ENCODE measurements at places on chromosomes 11 and 22.

DNA sequence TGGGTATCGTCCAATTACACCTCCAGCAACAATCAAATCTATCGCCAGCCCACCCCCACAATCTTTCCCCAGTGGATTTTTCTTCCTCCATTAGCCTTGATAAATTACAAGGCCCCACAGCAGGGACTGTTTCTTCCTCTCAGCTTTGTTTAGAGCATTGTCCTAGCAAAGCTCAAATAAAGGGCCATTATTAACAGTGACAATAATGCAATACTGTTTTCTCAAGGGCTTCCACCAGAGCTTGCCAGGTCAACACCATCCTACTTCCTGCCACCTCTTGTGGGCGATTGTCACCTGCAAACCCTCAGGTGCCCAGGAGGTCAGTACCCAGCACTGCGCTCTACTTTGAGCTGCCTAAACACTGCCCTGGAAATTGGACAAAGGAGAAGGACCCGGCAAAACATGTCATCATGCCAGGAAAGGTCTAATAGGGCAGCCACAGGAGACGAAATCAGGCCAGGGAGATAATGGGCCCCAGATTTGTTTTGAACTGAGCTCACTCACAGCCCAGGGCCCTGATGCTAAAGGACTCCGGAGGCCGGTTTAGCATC is 95.2 kb downstream of the ABTB2 start:
- DNase-seq, result no peak

- DNase-seq, result no peak
These were observed 140.5 kb downstream of the CTTN start for GRCh38 chr11:70538641-70539359.

DNA sequence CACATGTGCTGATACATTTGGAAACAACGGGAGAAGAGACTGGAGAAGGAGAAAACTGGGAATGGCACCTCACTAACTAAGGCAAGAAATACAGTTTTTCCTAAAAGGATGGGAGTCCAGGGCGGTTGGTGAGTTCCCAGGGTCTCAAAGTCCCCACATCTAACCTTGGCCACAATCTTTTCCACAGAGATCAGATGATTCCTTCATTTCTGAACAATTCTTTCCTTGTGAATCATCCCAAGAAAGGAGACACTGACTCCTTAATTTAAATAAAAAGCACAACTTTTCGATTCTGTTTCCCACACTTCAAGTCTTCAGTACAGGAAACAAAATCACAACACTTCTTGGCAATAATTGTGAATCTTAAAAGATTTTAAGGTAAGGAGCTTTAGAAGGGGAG is 384.7 kb downstream of the DCDC1 start:
- DNase-seq, result no peak

- DNase-seq, result no peak
These were observed 33.6 kb upstream of the SUSD2 start for GRCh38 chr22:24147666-24148065.

DNA sequence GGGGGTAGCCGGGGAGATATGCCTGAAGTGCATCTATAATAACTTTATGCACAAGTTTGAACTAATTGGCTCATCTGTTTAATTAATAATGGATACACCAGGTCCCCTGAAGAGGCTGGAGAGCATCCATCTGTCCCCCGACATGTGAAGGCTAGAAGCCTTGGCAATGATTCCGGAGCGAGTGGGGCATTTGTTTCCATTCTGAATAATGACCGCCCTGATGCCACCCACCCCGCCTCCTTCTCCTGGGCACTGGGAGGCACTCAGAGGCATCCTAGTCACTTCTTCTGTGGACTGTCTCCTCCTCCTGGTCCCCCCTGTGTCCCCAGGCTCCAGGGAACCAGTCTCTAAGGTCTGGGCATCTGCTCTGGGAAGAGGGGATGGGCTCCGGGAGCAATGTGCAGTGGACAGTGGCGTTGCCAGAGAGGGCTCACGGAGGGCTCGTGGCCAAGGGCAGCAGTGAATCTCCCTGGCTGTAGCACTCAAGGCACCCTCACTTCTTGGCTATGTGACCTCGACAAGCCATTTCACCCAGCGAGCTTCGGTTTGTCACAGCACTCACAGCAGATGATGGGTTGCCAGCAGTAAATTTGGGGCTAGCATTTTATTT is 64.7 kb downstream of the TSPAN18 start:
- DNase-seq, result no peak

- no peak for DNase-seq
These were observed 17.3 kb downstream of the TRPM5 start for GRCh38 chr11:2426826-2427521.

DNA sequence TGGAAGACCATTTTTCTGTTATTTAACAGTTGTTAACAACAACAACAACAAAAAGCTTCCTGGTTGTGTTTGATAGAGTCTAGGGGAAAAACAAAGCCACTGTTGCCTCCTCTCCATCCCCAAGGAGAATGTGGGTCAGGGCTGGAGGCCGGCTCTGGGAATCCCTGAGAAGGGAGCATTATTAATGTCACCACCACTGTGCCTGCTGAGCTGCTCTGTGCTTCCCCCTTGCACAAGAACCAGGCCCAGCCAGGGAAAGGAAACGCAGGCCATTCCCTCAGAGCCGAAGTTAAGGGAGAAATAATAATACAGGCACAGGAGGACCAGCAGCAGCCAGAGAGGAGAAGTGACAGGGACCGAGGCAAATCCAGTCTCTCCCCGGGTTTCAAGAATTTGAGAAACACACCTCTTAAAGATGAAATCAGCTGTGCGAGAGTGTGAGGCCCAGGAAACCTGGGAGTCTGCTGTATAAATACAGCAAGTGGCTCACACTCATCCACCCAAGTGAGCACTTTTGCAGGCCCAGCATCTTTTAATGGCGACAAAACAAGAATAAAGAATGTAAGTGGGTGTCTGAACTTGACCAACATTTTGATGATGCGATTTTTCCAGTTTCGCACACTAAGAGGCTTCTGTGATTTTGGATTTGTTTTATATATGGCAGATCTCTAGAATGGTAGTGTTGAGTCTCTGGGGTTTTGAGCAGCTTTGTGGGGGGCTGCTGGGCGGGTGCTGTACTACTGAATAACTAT is 539.2 kb downstream of the NTM start:
- no peak for DNase-seq

DNA sequence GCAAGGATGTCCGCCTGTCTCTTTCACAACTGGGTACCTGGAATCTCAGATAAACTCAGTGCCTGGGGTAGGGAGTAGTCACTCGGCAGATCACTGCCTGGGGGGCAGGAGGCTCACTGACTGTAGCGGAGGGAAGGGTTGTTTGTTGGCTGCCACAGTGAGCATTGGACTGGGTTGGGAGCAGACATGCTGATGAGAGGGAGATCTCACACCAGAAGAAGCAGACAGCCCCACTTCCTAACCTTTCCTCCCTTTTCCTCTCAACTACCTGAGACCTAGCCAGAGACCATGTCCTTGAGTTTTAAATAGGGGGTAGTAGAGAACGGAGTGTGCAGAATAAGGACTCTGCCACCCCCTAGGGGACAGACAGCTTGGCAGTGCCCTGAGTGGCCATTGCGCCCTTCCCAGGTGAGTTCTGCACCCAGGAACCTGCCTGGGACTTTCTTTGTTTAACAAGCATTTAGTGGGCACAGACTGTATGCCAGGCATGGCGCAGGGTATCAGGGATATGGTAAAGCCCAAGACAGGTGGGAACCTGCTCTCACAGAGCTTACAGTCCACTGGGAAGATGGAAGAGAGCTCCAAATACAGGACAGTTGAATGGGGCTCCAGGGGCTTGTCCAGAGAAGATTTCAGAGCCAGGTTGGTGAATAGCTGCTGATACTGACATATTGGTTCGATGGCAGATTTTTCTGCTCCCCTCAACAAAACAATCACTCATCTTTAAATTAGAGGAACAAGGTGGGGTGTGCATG is 115.7 kb upstream of the NNMT start:
- no peak for DNase-seq

DNA sequence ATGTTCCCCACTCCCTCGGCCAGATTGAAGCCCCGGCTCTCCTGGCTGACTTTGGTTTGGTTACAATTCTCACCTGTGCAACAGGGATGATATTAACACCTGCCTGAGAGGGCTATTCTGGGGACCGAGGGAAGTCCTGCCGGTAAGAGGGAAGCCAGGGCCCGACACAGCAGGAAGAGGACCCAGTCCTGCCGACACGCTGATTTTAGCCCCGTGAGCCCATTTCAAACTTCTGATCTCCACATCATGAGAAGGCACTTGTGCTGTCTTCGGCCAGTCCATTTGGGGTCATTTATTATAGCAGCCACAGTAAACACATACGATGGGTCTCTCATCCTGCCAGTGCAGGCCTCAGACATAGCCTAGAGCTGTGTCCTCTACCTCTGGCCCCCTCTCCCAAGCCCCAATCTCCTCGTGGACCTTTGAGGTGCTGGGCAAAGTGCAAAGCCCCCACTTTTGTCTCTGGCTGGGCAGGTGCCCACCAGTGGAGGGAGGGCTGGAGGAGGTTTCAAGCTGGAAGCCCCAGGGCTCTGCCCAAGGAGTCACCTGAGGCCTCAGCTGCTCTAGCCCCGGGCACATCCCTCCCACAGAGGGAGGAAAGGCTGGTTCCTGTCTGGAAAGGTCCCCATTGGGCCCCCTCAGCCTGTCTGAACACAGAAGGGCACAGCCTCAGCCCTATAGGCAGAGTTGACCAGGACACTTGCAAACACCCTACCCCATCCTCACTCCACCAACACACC is 59.1 kb upstream of the FGF3 start:
- DNase-seq, result no peak

GRCh38 chr22:18024276-18024939 is at the start of gene MICAL3:
TSS of gene MICAL3 (minus strand) at chr22:18024561. CDS start at chr22:17906812, 117,749 bp downstream.
- peak; percentile 31 for DNase-seq

DNA sequence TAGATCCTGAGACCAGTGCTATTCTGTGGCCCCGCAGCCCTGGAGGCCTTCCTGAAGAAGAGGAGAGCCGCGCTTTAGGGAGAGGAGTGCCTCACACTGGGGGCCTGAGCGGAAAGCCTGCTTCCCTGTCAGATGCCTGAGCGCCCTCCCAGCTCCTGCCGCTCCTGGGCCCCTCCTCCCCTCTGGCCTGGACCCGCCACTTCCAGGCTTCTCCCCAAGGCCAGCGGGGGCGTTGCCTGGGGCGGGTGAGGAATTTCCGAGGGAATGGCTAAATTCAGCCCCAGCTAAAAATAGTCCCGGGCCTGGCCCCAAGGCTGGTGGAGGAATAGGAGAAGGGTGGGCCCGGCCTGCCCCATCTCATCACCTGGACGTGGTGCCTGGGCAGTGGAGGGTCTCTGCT is 15.4 kb downstream of the ARHGEF17 start:
- DNase-seq, result no peak

- no peak for DNase-seq
These were observed 44.2 kb upstream of the SMTN start for GRCh38 chr22:31036671-31037550.

GRCh38 chr22:46373921-46374662 is 38.6 kb downstream of the TRMU start:
- no peak for DNase-seq

- DNase-seq, result no peak
These were observed 76.1 kb upstream of the LIN7C start for GRCh38 chr11:27582621-27583020.

GRCh38 chr11:78032090-78032489 is 9.0 kb upstream of the KCTD14 start:
- DNase-seq, result no peak

DNA sequence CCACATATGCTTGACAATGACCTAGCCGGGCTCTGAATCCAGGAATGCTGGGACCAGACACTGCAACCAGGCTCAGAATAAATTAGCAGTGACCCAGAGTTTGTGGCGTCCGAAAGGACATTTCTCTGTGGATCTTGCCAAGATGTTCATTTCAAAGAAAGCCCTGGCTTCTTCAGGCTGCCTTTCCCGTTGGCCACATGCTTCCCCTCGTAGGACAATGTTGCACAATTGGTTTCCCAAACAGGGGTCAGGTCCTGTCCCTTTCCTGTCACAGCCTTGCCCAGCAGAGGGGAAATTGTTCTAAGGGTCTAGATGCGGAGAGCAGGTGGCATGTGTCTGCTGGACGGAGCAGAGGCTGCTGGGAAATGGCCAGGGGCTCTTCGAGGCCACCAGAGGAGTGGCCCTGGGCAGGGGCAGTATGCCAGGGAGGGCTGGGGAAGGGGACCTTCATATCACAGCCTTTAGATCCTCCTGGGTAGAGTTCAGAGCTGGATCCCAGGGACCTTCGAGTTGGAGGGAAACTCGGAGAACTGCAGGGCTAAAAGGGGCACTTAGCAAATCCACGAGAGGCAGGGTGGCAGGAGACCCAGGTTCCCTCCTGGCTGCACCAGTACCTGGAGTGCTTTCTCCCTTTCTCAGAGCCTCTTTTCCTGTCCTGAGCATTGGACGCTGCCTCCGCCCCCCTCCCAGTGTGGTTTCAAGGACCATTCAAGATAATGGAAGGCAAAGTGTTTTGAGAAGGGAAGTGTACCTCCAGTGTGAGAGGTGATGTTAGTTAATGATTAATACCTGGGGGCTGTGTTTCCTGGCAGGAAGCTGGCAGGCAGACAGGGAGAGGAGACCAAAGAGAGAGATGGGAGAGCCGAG is 42.3 kb downstream of the C11orf96 start:
- no peak for DNase-seq

DNA sequence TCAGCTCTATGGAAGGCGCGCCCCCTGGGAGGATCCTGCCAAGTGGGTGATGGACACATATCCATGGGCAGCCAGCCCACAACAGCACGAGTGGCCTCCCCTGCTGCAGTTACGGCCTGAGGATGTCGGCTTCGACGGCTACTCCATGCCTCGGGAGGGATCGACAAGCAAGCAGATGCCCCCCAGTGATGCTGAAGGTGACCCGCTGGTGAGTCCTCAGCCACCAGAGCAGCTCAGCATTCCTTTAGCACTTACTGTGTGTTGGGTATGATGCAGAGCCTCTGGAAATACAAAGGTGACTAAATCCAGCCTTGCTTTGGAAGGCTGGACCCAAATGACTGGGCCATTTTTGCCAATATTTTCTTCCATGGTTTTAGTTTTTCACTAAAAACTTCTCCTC is 45.7 kb downstream of the DBX1 start:
- DNase-seq, result no peak

DNA sequence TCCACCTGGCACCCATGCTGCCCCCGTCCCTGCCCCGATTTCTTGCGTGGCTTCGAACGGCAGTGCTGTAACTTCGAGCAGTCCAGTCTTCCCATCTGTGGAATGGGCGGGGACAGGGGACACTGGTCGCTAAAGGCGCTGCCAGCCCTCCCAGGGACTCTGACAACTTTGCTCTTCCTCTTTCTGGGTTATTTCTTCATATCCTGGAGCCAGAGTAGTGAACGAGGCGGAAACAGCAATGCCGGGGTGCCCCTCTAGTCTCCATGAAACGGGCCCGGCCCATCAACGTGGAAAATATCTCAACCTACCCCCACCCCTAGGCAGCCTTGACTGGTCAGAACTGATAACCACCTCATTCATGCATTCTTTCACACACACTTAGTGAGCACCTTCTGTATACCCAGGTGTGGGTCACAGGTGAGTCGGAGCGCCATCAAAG is 42.8 kb downstream of the TRIOBP start:
- DNase-seq, result no peak

All from stimulated activated CD4-positive, alpha-beta T cell treated with anti-CD3 and anti-CD28 coated beads, Interleukin-12 subunit alpha, Interleukin-12 subunit beta, amount 100 ng/mL, for 24 hours (primary cell).